ENCODE measurements at places on chromosomes 13 and 19.

DNA sequence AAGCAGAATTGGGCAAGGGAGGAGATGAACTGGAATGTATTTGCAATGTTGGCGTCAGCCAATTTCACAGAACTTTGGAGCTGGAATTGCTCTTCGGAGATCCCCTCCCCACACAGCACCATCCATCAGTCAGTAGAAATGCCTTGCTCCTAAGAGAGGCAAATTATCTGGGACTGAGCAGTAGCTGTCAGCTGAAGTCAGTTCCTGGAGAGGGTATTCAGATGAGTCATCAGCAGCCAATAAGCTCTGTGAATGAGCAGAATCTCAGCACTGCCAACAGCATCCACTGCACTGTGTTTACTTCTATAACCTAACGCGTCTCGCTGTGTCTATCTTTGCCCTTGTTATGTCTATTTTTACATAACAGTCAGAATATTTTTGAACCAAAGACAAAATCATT is 213.7 kb downstream of the SLITRK5 start:
- peak; percentile 1 for DNase-seq

- no peak for DNase-seq
These were observed 13.3 kb downstream of the SLC27A5 start for GRCh38 chr19:58498316-58499020.

GRCh38 chr13:64884976-64885375 is 2345.2 kb downstream of the PCDH9 start:
- no peak for DNase-seq

- DNase-seq: no peak
These were observed 357.1 kb downstream of the DCT start for GRCh38 chr13:94122300-94122915.

- DNase-seq: no peak
These were observed 32.7 kb upstream of the POMP start for GRCh38 chr13:28626266-28626665.

DNA sequence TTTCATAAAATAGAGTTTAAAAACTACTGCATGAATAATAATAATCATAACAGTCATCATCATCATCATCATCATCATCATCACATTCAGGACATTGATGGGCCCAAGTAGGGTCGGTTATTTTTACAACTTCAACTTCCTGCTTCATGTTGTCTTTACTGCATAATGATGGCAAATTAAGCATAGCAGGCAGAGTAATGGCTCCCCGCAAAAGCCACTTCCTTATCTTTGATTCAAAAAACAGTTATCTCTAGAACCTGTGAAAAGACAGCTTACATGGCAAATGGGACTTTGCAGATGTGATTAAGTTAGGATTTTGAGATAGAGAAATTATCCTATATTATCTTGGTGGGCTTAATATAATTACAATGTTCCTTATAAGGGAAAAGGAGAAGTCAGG is 792.9 kb downstream of the LIG4 start:
- no peak for DNase-seq

- DNase-seq: no peak
These were observed 9.0 kb downstream of the ZNF808 start for GRCh38 chr19:52536448-52536800.

- DNase-seq: no peak
These were observed 395.5 kb upstream of the NBEA start for GRCh38 chr13:34546344-34547250.

- no peak for DNase-seq
These were observed 46.0 kb downstream of the GARRE1 start for GRCh38 chr19:34300380-34300779.

DNA sequence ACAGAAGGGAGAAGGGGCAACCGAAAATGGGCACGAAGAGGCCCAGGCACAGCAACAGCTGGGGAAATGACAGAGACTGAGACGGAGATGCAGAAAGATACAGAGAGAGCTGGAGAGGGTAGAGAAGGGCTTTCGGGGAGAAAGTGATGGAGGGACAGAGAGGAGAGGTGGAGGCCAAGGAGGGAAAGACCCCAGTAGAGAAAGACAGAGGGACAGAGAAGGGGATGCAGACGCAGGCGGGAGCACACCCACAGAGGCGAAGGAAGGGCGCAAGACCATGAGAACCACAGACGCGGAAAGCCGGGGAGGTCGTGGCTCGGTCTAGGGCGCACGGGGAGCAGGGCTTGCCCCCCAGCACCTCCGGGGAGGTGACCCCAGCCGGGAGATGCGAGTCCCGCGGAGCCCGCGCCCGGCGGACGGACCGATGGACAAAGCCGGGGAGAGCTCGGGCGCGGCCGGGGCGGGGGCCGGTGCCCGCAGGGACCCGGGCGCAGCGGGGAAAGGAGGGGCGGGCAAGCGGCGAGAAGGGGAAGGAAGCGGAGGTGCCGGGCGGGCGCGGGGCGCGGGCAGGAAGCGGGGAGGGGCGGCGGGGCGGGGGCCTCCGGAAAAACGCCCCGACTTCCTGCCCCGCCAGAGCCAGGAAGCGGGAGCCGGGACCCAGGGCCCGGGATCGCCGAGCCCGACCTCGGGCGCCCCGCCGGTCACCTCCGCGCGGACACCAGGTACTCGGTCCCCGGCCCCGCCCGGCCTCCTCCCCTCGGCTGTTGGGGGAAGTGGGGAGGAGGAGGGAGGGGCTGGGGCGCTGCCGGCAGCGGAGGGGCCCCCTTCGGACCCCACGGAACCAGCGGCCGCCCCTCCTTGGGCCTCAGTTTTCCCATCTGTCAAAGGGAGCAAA is at the start of gene ARHGEF1:
Gene ARHGEF1 (plus strand): TSS at position 617 of the 895 bp plus-strand sequence. CDS start 4,899 bp downstream, outside the sequence.
- peak; percentile 65 for DNase-seq

DNA sequence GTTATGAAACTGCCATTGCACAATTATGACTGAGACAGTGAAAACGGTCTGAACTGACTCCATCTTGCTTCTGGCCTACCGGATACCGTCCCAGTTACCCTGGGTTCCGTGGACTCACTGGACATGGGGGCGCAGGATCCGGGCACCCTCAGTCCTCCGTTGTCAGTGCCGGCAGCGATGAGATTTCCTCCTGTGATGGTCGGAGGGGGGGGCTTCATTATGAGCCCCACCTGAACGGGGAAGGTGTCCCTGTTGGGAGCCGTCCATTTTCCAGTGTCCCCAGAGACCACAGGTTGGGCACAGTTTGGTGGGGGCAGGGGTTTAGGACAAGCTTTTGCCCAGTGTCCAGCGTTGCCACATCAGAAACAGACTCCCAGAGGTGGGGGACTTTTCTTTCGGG is 23.4 kb downstream of the TMEM255B start:
- DNase-seq: no peak
